Myometrial cell (primary cell): ENCODE measurements at places on chromosomes 12 and 14. TPM values are rescaled to one million over a fixed set of nuclear protein-coding genes. Genes with fewer than 3 reads are reported as not detected.

Gene TSPAN11
- total RNA-seq, result under 0.01 and 0.29 TPM in 2 replicates

Gene RNFT2
- total RNA-seq, result 6.6 TPM in 2 replicates

Gene HOXC12
- total RNA-seq, result not detected in 2 replicates

Gene ZDHHC22
- not detected in 2 replicates for total RNA-seq

Gene ADAM21
- 0.18 and 0.86 TPM in 2 replicates for total RNA-seq

Gene SIX6
- not detected in 2 replicates for total RNA-seq

Gene DTX1
- total RNA-seq, result not detected in 2 replicates
